Fibroblast of lung (primary cell): ENCODE measurements at places on chromosomes 1 and 21. TPM values are rescaled to one million over a fixed set of nuclear protein-coding genes. Genes with fewer than 3 reads are reported as not detected.
A peak's percentile ranks its signal among the peaks of the same experiment; 100 is the strongest.

GRCh38 chr1:25080294-25081209 is 150.5 kb upstream of the RUNX3 start:
- peak; percentile 15 for DNase-seq

- DNase-seq: no peak
Measured at GRCh38 chr21:28922368-28922767, 70.3 kb downstream of the LTN1 start.

Gene FMO2
- total RNA-seq: 104 and 125 TPM in 2 replicates

DNA sequence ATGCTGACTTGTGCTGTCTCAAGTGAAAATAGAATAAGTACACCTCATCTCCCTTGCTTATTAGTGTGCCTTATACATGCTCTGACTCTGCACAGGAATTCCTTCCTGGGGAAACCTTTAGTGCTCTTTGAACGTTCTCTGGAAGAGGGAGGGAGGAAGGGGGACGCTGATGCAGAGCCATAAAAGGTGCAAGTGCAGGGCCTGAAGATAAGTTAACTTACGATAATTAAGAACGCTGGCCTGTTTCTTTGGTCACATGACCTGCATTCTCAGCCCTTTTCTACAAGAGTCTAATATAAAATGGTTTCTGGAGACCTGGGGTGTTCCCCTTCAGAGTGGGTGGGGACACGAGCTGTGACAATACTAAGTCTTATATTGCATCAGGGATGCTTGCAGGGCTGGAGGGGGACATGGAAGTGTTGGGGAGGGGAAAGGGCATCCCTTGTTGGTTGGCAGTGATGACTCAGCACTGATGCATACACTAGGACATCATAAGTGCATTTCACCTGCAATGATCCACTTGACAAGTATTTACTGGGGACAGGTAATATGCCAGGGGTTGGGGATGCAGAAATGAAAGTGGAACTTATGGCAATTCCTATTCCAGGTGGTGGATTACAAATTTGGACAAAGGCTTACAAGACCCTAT is 26.3 kb upstream of the KIAA0040 start:
- no peak for DNase-seq

GRCh38 chr1:107777664-107778047 is 187.3 kb downstream of the VAV3 start:
- DNase-seq: no peak

Gene KPRP
- total RNA-seq: not detected in 2 replicates

- DNase-seq: no peak
Measured at GRCh38 chr1:26820784-26821269, 5.7 kb upstream of the ZDHHC18 start.

Gene LAPTM5
- total RNA-seq: under 0.01 TPM in 2 replicates

- DNase-seq: peak; percentile 82
Measured at GRCh38 chr1:116855773-116856201, 53.9 kb upstream of the PTGFRN start.

Gene TINAGL1
- 3.0 and 3.3 TPM in 2 replicates for total RNA-seq

Gene GLIS1
- under 0.01 TPM in 1 of 2 replicates, not detected in the other for total RNA-seq

Gene S100A14
- 0.26 and 0.33 TPM in 2 replicates for total RNA-seq

Gene WASF2
- total RNA-seq: 16.7 and 26.3 TPM in 2 replicates

GRCh38 chr1:32619701-32620485 is 30.5 kb downstream of the ZBTB8OS start:
- DNase-seq: peak; percentile 11

- DNase-seq: no peak
Measured at GRCh38 chr1:91916046-91916445, 30.1 kb upstream of the TGFBR3 start.

DNA sequence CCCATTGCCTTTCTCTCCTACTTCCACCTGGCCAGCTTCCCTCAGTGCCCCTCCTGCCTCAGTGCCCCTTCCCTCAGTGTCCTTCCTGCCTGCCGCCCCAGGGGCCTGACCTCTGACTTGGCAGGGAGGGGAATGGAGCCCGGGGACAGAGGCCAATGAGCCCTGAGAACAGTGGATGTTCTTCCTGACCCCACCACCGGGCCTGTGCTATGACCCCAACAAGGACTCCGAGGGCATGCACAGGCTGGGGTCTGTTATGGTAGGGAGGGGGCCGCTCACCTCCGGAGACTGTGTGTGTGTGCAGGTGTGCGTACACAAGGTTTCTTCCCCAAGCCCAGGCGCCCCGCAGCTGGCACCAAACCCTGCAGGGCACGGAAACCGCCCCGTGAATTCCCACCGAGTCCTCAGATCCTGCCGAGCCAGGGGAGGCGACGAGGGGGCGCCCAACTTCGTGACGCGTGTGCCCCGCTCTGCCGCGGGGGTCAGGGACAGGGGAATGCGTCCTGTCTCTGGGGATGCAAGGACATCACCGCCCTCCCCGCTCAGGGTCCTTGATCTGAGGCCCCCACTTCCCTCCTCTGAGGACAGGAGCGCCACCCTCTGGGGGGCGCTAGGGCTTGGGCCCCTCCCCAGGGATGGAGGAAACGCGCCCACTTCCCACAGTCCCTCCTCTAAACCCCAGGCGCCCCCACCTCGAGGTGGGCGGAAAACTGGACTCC is 766 bp downstream of the RAP1GAP start:
- no peak for DNase-seq

GRCh38 chr1:103146166-103146565 is 37.8 kb upstream of the COL11A1 start:
- DNase-seq: no peak

Gene CSF1
- total RNA-seq: 29.0 and 48.9 TPM in 2 replicates

Gene CR2
- total RNA-seq: not detected in 2 replicates

- DNase-seq: peak; percentile 33
Measured at GRCh38 chr1:246271516-246271915, 235.6 kb downstream of the SMYD3 start.

Gene GATAD2B
- total RNA-seq: 3.3 and 4.8 TPM in 2 replicates

- peak; percentile 23 for DNase-seq
Measured at GRCh38 chr1:14371771-14372497, 226.6 kb upstream of the KAZN start.
